Activated CD8-positive, alpha-beta T cell treated with anti-CD3 and anti-CD28 coated beads, Interleukin-2, amount 10 ng/mL, durations not matched to agents 7 days and 5 days (primary cell): ENCODE measurements at places on chromosomes 16 and 17. TPM values are rescaled to one million over a fixed set of nuclear protein-coding genes. Genes with fewer than 3 reads are reported as not detected.
A peak's percentile ranks its signal among the peaks of the same experiment; 100 is the strongest.

Gene KRT33B
- total RNA-seq: not detected

GRCh38 chr16:83205896-83206295 lies 579.1 kb downstream of the CDH13 start:
- no peaks in the 10 kb centered on the region for H3K4me1 ChIP-seq
- no peaks in the 10 kb centered on the region for H3K36me3 ChIP-seq
- no peaks in the 10 kb centered on the region for H3K27me3 ChIP-seq
- no peak overlapping the region for H3K4me3 ChIP-seq
- no peak for DNase-seq

Gene SSTR5
- not detected for total RNA-seq

- peaks cover 39% of the 10 kb centered on the region for H3K27me3 ChIP-seq
- H3K4me1 ChIP-seq: peaks cover 27% of the 10 kb centered on the region
- H3K27ac ChIP-seq: no peak overlapping the region
- H3K36me3 ChIP-seq: no peaks in the 10 kb centered on the region
These were observed 5.4 kb downstream of the ZCCHC14 start for GRCh38 chr16:87487361-87487924.

DNA sequence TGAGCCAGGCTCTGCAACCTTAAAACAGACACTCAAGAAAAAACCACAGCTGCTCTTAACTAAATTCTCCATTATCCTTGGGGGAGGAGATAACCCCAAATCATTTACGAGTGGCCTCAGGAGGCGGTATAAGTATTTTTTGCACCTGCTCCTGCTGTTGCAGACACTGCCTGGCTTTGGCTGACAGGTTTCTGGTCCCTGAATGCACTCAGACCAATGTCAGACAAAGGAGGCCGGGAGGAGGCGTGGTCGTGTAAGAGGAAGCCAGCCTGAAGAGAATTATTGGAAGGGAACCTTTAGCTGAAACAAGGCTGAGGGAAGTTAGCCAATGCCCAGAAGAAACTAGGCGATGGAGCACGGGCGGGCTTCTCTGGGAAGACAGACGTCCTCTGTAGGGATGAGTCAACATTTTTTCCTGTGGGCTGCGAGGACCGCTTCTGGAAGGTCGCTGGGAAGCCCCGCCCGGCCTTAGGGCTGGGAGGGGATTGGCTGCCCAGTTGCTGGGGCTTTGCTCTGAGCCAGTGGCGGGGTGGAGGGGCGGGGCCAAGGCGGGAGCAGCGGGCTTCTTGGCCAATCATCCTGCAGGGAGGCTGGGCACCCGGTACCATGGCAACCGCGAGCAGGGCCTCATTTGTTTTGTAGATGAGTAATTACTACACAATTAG lies 82.3 kb downstream of the CCDC182 start:
- H3K27me3 ChIP-seq: no peaks in the 10 kb centered on the region
- DNase-seq: peak; percentile 27
- H3K4me3 ChIP-seq: no peak overlapping the region
- peaks cover 17% of the 10 kb centered on the region for H3K4me1 ChIP-seq

DNA sequence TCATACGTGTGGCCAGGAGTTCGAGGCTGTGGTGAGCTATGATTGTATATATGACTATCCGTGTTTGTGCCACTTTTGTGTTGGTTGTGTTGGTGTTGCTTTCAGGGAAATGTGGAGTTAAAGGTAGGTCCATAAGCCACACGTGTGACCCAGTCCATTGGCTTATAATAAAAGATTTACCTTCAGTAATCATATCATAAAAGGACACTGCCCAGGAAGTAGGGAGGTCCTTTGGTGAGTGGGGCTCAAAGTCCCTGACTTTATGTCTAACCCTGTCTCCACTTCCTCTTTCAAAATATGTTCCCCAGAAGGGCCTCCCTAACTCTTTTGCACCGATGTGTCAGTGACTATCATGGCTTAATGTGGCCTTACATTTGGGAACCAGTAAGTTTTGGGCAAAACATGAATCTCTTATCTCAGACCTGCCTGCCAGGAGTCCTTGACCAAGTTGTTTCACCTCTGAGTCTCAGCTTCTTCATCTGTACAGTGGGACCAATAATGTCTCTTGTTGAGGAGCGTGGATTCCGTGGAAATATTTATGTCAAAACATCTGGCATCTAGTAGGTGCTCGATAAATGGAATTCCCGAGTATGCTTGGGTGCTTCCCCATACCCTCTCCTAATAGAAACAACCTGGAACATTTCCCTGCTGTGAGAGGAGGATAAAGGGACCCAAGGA lies 4.8 kb downstream of the TNP2 start:
- peak overlapping the region; percentile 48 for H3K4me3 ChIP-seq
- no peaks in the 10 kb centered on the region for H3K36me3 ChIP-seq
- peaks cover 47% of the 10 kb centered on the region for H3K4me1 ChIP-seq
- no peak for DNase-seq

- no peak overlapping the region for H3K27ac ChIP-seq
- no peak for DNase-seq
- H3K4me1 ChIP-seq: peaks cover 7% of the 10 kb centered on the region
- no peak overlapping the region for H3K4me3 ChIP-seq
- H3K36me3 ChIP-seq: no peaks in the 10 kb centered on the region
- H3K27me3 ChIP-seq: peaks cover 42% of the 10 kb centered on the region
These were observed 37.0 kb downstream of the NUBP1 start for GRCh38 chr16:10780628-10781027.

Gene HIGD1B
- total RNA-seq: not detected

- no peaks in the 10 kb centered on the region for H3K4me1 ChIP-seq
- H3K27ac ChIP-seq: no peak overlapping the region
- DNase-seq: no peak
These were observed 22.2 kb downstream of the MMP15 start for GRCh38 chr16:58047557-58048348.

GRCh38 chr17:8175795-8176196 lies 384 bp downstream of the TMEM107 start:
- H3K4me1 ChIP-seq: peaks cover 50% of the 10 kb centered on the region
- peaks cover 6% of the 10 kb centered on the region for H3K36me3 ChIP-seq
- no peak for DNase-seq
- peak overlapping the region; percentile 88 for H3K27ac ChIP-seq
- peak overlapping the region; percentile 96 for H3K4me3 ChIP-seq

GRCh38 chr17:16880843-16881230 lies 91.1 kb downstream of the TNFRSF13B start:
- DNase-seq: no peak
- H3K4me1 ChIP-seq: no peaks in the 10 kb centered on the region
- peaks cover 5% of the 10 kb centered on the region for H3K27me3 ChIP-seq

DNA sequence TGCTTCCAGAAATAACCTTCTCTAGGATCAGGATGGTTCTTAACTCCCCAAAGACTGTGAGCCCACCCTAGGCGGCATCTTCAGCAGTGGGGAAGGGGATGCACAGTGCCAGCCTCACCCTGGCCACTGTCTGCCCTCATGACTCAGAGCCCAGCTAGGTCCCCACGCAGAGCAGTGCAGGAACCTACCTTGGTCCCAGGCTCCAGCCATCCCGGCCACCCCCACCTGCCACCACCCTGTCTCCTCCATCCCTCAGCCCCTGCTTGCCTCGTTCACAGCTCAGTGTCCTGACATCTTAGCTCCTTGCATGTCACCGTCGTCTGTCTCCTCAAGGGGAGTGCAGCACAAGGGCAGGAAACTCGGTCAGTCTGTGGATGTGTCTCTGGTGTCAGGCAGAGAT lies 16.1 kb upstream of the KRTAP17-1 start:
- H3K4me3 ChIP-seq: no peak overlapping the region
- no peaks in the 10 kb centered on the region for H3K36me3 ChIP-seq
- peaks cover 18% of the 10 kb centered on the region for H3K4me1 ChIP-seq
- DNase-seq: no peak

DNA sequence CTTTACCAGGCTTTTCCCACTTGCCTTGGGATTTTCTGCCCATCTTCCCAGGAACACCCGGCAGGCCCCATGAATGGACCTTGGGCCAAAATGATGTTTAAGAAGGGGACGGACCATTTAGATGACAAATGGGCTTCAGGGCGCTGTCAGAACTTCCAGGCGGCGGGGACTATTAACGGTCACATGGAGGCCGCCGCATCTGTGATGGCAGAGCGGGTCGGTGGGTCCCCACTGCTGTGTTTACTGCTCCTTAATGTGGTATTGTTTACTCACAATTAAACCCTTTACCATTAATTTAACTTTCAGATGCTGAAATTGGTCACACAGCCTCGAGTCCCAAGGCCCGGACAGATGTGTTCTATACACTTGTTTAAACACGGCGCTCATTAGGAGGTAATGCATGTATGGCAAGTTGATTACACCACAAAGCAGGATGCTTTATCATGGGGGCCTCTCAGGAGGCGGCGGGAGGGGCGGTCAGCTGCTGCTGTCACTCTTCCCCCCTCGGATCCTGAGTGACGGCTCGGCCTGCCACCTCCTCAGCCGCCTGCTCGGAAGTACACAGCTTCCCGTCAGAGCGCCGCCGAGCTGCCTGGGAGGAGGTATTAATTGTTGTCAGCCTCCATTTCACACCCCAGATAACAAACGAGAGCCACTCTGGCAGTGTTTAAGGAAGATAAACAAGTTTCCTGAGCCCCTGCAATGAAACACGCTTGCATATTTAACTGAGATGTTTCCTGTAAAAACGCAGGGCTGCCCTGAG lies 83.9 kb upstream of the IRX3 start:
- peaks cover 27% of the 10 kb centered on the region for H3K27me3 ChIP-seq
- peaks cover 2% of the 10 kb centered on the region for H3K36me3 ChIP-seq
- peaks cover 12% of the 10 kb centered on the region for H3K4me1 ChIP-seq
- no peak for DNase-seq
- no peak overlapping the region for H3K4me3 ChIP-seq

Gene CPHXL
- total RNA-seq: not detected

- peak overlapping the region; percentile 8 for H3K27ac ChIP-seq
- H3K4me1 ChIP-seq: peaks cover 73% of the 10 kb centered on the region
- H3K27me3 ChIP-seq: no peaks in the 10 kb centered on the region
- H3K4me3 ChIP-seq: no peak overlapping the region
- DNase-seq: no peak
These were observed 368.2 kb downstream of the SLC39A11 start for GRCh38 chr17:72724267-72724666.

Gene CES4A
- 12.0 TPM for total RNA-seq

Gene BRIP1
- total RNA-seq: 25.9 TPM

- no peaks in the 10 kb centered on the region for H3K36me3 ChIP-seq
- DNase-seq: no peak
- H3K4me1 ChIP-seq: no peaks in the 10 kb centered on the region
- H3K27me3 ChIP-seq: no peaks in the 10 kb centered on the region
- no peak overlapping the region for H3K27ac ChIP-seq
These were observed 100.9 kb upstream of the GSE1 start for GRCh38 chr16:85511938-85512807.

Gene VAT1
- 14.6 TPM for total RNA-seq

DNA sequence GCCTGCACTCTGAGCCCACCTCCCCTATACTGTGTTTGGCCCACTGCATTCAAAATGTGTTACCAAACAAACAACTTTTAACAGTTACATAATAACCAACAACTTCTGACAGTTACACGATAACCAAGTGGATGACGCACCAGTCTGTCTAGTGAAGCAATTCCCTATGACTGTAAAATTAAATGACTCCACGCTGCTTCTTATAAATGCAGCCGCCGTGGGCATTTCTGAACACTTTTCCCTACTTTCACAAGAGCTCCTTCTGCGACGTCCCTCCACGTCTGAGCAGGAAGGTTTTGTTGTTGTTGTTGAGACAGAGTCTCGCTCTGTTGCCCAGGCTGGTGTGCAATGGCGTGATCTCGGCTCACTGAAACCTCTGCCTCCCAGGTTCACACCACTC lies 27.6 kb downstream of the ZNF276 start:
- no peak overlapping the region for H3K4me3 ChIP-seq
- no peak for DNase-seq
- H3K27me3 ChIP-seq: no peaks in the 10 kb centered on the region

DNA sequence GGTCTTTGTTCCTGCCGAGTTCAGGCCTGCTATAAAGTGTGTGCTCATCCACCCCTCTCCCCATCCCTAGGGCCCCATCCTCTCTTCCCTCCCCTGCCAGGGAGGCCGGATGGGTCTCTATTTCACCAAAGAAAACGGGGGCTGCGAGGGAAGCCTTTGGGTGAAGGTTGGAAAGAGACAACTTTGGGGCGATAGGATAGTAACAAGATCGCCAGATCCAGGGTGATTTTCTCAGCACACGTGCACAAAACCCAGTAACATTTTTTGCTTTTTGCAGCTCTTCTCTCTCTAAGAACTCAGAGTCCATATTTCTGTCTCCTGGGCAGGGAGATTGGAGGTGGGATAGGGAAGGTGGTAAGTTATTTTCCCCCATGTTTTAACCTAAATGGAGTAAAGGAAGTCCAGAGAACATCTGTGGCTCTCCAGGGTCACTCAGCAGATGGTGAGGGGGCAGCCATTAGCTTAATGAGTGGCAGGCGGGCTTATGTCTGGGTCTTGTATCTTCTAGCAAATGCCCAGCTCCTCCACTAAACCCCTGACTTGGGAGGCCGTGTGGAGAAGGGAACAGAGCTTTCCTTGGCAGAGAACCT lies 6.9 kb downstream of the CCR7 start:
- no peaks in the 10 kb centered on the region for H3K27me3 ChIP-seq
- peak overlapping the region; percentile 93 for H3K27ac ChIP-seq
- peaks cover 99% of the 10 kb centered on the region for H3K36me3 ChIP-seq
- no peak for DNase-seq

Gene PIMREG
- 20.4 TPM for total RNA-seq

DNA sequence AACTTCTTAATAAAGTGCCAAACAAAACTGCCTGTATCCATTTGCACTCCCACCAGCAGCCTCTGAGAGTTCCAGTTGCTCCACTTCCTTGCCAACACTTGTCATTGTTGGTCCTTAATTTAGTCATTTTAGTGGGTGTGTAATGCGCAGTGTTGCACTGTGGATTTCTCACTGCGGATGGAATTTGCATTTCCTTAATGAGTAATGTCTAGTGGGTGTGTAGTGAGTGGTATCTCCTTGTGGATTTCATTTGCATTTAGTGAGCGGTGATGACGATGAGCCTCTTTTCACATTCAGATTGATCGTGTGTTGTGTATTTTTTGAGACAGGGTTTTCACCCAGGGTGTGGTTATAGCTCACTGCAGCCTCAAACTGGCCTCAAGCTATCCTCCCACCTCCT lies 4.1 kb upstream of the MSLN start:
- H3K4me3 ChIP-seq: no peak overlapping the region
- no peak for DNase-seq
- peaks cover 6% of the 10 kb centered on the region for H3K27me3 ChIP-seq
- H3K36me3 ChIP-seq: no peaks in the 10 kb centered on the region
